Mesothelial cell of epicardium (in vitro differentiated cells): ENCODE measurements at places on chromosomes 13 and 19. TPM values are rescaled to one million over a fixed set of nuclear protein-coding genes. Genes with fewer than 3 reads are reported as not detected.

- no peak overlapping the region for H3K27ac ChIP-seq
- no peaks in the 10 kb centered on the region for H3K36me3 ChIP-seq
- H3K4me3 ChIP-seq = no peak overlapping the region
- H3K4me1 ChIP-seq = peaks cover 3% of the 10 kb centered on the region
- DNase-seq = no peak
These were observed 456.0 kb downstream of the PCDH17 start for GRCh38 chr13:58087566-58087965.

DNA sequence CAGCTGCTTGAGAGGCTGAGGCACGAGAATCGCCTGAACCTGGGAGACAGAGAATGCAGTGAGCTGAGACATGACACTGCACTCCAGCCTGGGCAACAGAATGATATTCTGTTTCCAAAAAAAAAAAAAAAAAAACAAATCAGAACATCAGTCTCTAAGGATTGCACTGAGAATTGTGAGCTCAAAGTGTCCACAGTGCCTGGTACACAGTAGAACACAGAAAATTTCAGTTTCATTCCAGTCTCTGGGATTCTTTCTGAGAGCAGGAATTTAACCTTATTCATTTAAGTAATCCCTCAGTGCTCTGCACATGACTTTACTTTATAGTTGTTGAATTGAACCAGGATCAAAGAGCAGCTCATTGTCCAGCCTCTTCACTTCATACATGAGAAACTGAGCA, 25.9 kb upstream of the GATAD2A start:
- peaks cover 24% of the 10 kb centered on the region for H3K4me1 ChIP-seq
- no peak for DNase-seq
- H3K36me3 ChIP-seq = peaks cover 2% of the 10 kb centered on the region
- H3K27ac ChIP-seq = peak overlapping the region; percentile 89

DNA sequence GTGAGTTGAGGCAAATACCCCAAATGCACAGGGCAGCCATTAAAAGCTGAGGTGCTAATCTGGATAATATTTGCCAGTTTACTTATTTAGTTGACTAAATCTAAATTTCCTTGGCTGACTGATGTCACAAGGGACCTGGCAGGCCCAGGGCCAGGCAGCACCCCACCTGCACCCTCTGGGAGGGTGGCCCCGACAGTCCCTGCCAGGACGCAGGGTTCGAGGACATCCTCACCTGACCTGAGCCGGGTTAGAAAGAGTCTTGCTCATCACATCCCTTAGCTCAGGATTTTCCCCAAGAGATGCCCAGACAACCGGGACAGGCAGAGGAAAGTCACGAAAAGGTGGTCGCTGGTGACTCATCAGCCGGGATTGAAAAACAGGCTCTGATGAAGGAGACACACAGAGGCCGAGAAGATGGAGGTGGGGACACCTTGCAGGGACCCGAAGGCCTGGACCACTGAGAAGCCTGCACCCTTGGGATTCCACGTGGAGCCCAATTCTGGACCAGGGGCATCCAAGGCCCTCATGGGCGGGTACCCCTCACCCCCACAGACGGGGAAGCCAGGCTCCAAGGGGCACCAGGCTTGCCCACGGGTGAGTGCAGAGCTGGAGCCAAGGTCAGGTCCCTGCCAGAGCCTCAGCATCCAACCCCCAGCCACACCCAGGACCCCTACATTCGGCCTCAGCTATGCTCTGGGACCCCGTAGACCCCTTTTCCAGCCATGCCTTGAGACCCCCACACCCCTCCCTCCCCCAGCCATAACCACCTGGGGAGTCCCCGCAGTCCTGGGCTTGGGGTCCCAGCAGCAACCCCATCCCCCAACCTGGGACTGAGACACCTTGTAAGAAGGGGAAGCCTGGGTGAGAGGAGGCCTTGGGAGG, 103.2 kb downstream of the SOX1 start:
- H3K4me1 ChIP-seq = no peaks in the 10 kb centered on the region
- H3K4me3 ChIP-seq = no peak overlapping the region
- H3K36me3 ChIP-seq = no peaks in the 10 kb centered on the region

C19orf25 gene
- total RNA-seq = 29.4 to 34.2 TPM (median 30.0 TPM) in 3 replicates

DNA sequence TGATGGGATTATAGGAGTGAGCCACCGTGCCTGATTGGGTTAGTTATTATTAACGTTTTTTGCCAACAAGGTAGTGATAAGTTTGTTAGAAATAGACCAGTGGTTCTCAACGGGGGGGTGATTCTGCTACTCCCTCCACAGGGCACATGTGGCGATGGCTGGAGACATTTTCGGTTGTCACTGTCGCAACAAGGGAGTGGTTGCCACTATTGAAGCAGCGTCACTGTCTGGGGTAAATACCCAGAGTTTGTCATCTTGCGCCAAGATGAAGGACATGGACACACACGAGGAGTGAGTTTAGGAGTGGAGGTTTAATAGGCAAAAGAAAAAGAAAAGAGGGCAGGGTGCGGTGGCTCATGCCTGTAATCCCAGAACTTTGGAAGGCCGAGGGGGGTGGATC, 18.9 kb downstream of the ADGRE3 start:
- H3K4me1 ChIP-seq = no peaks in the 10 kb centered on the region
- DNase-seq = no peak
- H3K4me3 ChIP-seq = no peak overlapping the region
- H3K27me3 ChIP-seq = no peaks in the 10 kb centered on the region

GRCh38 chr13:40508127-40508526, 158.3 kb downstream of the FOXO1 start:
- H3K27me3 ChIP-seq = no peaks in the 10 kb centered on the region
- no peak overlapping the region for H3K27ac ChIP-seq
- no peak overlapping the region for H3K4me3 ChIP-seq
- H3K36me3 ChIP-seq = no peaks in the 10 kb centered on the region
- no peak for DNase-seq
- H3K4me1 ChIP-seq = peaks cover 16% of the 10 kb centered on the region

SSC5D gene
- total RNA-seq = 7.0 to 8.5 TPM (median 7.8 TPM) in 3 replicates

METTL21C gene
- total RNA-seq = not detected in 3 replicates

DNA sequence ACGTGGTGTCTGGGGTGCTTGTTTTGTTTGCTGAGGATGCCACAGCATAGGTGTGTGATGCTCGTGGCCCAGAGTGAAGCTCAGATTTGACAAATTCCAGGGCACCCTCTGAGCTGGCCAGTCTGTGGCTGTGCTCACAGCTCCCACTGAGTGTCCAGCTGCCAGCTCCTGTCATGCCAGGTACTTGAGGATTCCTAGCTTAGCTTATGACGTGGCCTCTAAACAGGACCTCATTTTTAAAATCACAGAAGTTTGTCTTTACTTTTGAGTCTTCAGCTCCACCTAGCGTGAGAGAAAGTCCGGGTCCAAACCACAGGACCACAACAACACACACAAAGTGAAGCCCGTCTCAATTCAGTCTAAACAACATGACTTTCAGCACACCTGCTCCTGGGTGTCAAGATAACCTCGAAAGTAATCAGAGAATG, 117.3 kb downstream of the RAB20 start:
- no peak for DNase-seq
- H3K27ac ChIP-seq = no peak overlapping the region
- peaks cover 25% of the 10 kb centered on the region for H3K36me3 ChIP-seq
- peaks cover 24% of the 10 kb centered on the region for H3K4me1 ChIP-seq
- H3K4me3 ChIP-seq = no peak overlapping the region
- H3K27me3 ChIP-seq = no peaks in the 10 kb centered on the region

GRCh38 chr13:73242515-73243015, 183.8 kb downstream of the KLF5 start:
- H3K27ac ChIP-seq = no peak overlapping the region
- H3K36me3 ChIP-seq = no peaks in the 10 kb centered on the region
- peaks cover 5% of the 10 kb centered on the region for H3K4me1 ChIP-seq
- no peak overlapping the region for H3K4me3 ChIP-seq
